SIG-M5 (cell line): ENCODE measurements at places on chromosomes 1 and 21.

- no peak for DNase-seq
Observed at GRCh38 chr1:90959352-90960206, 62.3 kb downstream of the ZNF644 start.

- DNase-seq, result no peak
Observed at GRCh38 chr1:82625537-82625936, 824.8 kb downstream of the ADGRL2 start.

- DNase-seq, result no peak
Observed at GRCh38 chr21:33828577-33828976, 87.0 kb downstream of the ATP5PO start.

- no peak for DNase-seq
Observed at GRCh38 chr1:6218375-6219164, 12.7 kb downstream of the RNF207 start.

- no peak for DNase-seq
Observed at GRCh38 chr1:54944610-54945392, 35.6 kb upstream of the TMEM61 start.

GRCh38 chr1:233459470-233459945 is 132.0 kb downstream of the MAP3K21 start:
- no peak for DNase-seq

- DNase-seq, result no peak
Observed at GRCh38 chr21:39630827-39631226, 18.1 kb downstream of the B3GALT5 start.

DNA sequence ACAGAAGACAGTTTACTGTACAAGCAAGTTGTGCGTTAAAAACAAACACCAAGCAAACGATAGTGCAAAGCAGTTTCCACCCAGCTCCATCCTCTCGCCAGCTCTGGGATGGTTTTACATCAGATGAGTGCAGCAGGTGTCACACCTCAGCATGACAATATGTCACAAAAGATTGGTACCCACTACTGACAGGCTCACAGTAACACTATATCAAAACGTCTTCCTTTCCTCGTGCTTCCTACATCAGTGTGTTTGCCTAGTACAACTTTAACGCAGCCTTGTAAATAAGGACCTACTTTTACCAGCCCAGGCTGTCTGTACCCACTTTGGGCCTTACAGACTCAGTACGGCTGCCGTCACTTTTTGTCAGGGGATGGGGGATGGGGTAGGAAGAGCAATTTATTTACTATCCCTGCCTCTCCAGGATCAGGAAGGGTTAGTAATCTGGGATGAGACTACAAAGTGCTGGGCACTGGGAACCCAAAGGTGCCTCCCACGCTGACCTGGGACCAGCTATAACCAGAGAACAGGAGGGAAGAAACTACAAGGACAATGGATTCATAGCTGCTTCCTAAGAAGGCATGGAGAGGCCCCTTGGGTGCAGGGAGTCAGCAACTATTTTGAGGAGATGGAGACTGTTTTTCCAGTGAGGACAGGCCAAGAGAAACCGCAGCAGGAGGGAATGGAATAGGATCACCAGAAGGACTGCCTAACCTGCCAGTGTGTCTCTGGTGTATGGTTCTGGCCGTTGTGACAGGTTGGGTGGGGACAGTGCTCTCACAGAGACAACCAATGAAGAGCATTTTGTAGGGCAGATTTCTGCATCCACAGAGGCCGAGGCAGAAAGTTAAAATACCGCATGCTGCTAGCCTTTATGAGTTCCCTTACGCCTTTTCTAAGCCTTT is 30.2 kb downstream of the RUNX3 start:
- DNase-seq, result no peak

DNA sequence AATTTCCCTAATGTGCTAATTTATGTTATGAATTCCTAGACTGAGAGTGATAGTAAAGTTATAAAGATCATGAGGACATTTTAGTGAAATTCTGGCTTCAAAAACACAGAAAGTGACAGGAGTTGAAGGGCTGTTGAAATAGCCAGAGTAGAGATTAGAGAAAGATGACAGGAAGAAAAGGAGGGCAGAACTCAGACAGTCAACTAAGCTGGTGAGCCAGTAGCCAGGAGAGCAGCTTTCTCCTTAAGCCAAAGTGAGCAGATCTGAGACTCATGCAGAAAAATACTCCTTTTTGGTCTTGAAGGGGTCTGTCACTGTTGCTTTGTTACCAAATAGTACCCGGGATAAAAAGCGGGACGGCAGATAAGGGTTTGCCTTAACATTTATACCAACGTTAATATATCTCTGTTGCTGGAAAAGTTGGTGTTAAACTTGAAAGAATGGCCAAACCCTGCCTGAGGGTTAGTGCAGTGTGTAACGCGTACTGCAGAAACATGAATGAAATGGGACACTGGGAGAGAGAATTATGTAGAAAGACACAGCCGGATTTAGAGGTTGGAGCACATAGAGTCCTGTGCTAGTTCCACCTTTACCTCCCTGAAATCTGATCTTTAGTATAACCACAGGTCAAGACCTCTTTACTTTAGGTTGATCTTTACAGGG is 12.8 kb downstream of the AHCYL1 start:
- DNase-seq, result no peak

DNA sequence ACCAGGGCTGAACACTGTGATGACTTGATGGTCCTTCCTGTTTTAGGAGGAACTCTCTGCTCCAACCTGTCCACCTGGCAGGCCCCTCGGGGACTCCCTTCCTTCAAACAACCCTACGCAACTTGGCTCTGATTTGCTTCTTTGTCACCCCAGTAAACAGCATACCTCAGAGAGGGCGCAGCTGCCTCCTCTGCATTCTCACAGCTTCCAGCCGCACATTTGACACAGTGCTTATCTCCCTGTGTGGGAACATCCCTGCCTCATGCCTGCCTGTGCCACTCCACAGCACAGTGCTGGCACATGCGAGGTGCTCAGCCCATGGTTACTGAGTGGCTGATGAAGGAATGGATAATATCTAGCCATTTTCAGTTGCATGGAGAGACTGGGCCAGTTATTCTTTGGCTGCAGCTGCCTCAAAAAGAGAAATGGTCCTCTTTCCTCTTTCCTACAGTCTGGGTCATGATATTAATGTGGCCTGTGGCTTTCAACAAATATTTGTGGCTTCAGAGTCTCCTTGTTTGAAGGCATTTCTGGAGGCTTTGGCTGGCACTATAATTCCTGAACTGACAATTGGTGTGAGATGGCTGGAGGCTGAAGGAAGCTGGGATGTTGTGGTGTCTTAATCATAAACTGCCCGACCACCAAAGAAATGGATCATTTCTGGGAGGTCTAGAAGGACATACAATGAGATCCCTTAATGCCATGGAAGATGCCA is 77.9 kb downstream of the TENT5C start:
- no peak for DNase-seq

DNA sequence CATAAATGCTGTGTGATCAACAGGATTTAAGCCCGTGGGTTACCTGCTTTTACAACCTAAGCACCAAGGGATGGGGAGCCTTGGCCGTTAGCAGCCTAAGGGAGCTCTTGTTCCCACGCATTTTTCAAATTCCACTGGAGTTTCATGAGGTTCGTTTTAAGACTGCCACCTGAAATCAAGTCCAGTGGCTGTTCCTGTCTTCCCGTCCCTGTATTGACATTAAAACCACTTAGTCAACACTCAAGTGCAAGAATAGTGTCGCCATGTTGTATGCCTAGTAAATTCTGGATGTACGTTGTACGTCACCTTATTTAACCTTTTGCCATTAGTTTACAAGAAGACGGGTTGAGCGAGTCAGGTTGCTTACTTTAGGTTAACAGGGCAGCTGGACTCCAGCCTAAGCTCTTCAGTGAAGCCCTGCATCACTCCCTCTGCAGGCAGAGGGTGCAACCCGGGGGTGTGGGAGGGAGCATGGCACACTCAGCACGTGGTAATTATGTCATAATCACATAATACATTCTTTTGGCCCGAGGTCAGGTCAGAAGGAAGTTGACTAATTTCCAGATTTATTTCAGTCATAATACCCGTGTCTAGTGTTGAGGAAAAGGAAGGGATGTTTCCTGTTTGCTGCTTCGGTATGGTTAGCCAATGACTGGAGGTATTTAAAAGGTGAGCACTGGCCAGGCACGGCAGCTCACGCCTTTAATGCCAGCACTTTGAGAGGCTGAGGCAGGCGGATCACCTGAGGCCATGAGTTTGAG is 42.5 kb downstream of the CNST start:
- DNase-seq, result peak; percentile 61

GRCh38 chr1:59664166-59664565 is 150.6 kb upstream of the HOOK1 start:
- no peak for DNase-seq

GRCh38 chr1:231806623-231807495 is 180.3 kb downstream of the DISC1 start:
- DNase-seq, result peak; percentile 32

- no peak for DNase-seq
Observed at GRCh38 chr1:26894263-26894662, 4.2 kb upstream of the GPN2 start.

DNA sequence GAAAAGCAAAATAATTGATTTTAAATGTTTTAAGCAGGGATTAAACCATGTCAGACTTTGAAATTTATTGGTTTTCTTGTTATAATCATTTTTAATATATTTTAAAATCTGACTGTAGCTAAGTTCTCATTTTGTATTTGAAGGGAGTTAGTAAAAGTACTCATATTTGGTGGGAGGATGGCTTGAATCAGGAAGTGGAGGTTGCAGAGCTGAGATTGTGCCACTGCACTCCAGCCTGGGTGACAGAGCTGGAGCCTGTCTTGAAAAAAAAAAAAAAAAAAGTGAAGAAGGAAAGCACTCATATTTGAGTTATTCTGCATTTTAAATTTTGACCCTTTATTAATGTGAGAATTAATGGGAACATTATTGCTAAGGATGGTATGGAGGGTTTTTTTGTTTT is 106.0 kb downstream of the RABGAP1L start:
- no peak for DNase-seq

DNA sequence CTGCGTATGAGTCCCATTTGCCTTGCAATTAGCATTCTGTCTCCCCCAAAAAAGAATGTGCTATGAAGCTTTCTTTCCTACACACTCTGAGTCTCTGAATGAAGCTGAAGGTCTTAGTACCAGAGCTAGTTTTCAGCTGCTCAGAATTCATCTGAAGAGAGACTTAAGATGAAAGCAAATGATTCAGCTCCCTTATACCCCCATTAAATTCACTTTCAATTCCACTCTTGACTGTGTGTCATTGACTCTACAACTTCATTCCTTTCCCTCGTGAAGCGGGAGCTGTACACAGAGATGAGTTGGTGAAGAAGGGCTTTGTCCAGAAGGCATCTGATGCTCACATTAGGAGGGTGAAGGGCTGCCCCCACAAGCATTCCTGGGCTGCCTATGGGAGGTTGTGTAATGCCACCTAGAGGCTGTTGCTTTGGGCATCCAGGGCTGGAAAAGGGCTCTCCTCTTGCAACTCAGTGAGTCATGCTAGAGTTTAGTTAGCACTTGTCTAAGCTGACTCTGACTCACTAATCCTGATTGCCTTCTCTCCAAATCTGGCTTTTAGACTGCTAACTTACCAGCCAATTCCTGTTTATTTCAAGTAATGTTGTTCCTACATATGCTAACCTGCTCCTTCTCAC is 1.8 kb downstream of the SPRR1B start:
- no peak for DNase-seq

GRCh38 chr1:95073446-95073845 is 695 bp upstream of the ALG14 start:
- DNase-seq, result no peak

DNA sequence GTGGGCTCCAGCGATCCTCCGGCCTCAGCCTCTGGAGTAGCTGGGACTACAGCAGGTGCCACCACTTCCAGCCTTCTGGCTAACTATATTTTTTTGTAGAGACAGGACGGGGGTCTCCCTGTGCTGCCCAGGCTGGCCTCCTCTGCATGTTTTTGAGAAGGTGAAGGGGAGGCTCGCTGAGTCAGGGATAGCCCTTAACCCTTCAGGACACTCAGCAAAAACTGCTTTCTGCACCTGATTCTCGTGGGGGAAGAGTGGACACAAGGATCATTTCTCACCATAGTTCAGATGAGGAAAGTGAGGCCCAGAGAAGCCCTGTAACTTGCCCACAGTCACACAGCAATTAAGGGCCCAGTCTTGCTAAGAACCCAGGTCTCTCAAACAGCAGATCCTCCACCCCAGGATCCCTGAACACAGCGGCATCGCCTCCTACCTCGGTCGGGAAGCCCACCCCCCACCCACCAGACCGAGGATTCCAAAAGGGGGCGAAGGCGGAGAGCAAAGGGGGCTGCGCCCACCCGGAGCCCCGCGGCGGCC is 1.3 kb downstream of the FGR start:
- no peak for DNase-seq

- no peak for DNase-seq
Observed at GRCh38 chr21:35048183-35048601, 910 bp downstream of the RUNX1 start.

DNA sequence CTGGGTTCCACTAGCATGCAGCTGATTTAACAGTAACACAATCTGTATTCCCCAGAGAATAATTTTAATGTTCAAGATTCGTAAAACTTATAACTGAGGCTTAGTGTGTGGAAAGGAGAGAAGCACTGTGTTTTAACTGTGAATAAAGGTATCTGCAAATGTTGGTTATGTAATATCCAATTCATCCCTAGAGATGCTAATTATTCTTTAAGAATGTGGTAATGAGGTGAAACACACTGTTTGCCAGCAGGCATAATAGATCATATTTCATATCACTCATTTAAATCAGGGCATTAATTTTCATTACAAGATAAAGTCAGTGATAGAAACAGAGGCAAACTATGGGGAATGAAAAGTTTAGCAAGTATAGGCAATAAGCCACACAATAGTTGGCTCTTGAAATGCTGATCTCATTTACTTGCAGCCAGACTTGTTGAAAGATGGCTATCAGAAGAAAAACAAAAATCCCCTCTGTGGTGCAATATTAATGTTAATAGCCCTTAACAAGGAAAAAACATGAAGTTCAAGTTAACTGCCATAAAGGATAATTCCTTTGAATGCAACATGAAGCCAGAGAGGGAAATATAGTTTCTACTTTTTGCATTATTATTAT is 33.4 kb downstream of the HMCN1 start:
- DNase-seq, result no peak

DNA sequence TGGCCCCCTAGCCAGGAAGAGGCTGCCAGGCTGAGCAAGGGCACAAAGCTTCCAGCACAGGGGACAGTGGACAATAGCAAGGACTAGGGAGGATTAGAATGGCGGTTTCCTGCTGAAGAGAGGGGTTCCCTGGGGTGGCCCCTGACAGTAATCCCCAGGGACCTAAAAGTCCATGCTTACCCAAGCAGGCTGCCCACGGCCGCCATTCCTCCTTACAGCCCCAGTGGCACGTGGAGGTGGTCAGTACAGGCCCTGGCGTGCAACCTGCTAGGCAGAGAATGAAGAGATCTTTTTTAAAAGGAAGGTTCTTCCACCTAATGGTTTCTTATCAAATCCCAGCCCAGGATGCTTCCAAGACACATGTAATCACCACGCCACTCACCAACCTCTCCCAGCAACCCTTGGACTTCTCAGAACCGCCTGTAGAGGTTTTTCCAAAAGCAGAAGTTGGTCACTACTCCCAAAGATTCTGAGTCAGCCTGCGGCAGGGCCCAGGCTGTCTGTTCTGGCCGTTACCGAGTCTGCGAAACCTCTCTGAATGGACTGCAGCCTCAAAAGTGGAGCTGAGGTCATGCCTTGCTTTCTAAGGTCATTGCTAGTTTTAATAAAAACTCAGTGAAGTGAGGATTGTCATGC is 926 bp downstream of the MRPL55 start:
- DNase-seq, result no peak

- DNase-seq, result no peak
Observed at GRCh38 chr1:15224974-15225373, 22.0 kb upstream of the FHAD1 start.

- DNase-seq, result no peak
Observed at GRCh38 chr1:162023547-162024501, at the start of gene OLFML2B. Gene OLFML2B, minus strand, starts transcription at chr1:162023869. Its CDS starts 439 bp downstream, at chr1:162023430.
